Spinal cord (tissue), 10 donors: ENCODE measurements at places on chromosomes 7 and 10. TPM values are rescaled to one million over a fixed set of nuclear protein-coding genes. Genes with fewer than 3 reads are reported as not detected.

GRCh38 chr7:151550656-151551286 is 31.1 kb upstream of the RHEB start:
- no peak for DNase-seq

DNA sequence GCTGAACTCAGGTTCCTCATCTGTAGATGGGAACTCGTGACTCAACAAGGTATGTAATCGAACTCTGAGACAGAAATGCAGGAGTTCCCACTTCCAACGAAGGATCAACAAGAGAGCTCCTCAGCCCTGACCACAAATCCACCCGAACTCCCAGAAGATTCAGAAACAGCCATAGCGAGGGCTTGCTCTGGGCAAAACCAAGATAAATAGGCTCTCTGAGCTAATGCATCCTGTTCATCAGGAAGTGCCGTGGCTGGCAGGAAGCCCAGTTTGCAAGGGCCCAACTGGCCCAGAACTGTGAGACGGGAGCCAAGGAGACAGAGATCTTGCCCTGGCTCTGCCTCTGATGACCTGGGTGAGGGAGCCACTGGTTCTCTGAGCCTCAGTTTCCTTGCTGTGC is 141.7 kb upstream of the PFKP start:
- DNase-seq: no peak

DNA sequence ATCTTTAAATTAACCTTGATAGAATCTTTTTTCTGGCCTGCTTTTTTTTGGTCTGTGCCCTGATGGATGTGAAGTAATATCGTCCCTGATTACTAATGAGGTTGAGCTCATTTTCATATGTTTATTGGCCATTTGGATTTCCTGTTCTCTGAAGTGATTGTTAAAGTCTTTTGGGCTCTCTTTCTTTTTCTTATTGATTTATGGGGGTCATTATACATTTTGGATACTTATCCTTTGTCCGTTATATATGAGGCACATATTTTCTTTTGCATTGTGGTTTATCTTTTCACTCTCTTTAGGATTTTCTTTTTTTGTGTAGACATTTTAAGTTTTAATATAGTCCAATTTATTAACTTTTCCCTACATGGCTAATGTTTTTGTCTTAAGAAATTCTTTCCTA is 12.6 kb downstream of the SLK start:
- DNase-seq: no peak

DNA sequence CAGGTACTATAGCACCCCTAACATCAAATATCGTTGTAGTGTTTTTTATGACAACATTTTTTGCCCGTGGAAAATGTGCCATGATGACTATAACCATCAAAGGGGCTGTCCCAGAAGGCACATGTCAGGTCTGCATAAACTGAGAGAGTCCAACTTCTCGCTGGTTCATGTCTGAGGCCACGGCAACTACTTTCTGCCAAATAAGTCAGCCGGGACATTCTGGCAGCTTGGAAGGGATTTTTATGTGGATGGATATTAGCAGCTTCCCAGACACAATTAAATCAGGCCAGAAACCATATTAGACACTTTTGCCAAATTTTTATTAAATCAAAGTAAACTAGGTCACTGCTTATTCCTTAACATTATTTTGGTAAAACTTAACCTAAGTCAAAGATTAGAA is 477.4 kb upstream of the FZD8 start:
- DNase-seq: peak; percentile 30

- no peak for DNase-seq
These were observed 91.5 kb upstream of the SMNDC1 start for GRCh38 chr10:110396284-110396651.

DNA sequence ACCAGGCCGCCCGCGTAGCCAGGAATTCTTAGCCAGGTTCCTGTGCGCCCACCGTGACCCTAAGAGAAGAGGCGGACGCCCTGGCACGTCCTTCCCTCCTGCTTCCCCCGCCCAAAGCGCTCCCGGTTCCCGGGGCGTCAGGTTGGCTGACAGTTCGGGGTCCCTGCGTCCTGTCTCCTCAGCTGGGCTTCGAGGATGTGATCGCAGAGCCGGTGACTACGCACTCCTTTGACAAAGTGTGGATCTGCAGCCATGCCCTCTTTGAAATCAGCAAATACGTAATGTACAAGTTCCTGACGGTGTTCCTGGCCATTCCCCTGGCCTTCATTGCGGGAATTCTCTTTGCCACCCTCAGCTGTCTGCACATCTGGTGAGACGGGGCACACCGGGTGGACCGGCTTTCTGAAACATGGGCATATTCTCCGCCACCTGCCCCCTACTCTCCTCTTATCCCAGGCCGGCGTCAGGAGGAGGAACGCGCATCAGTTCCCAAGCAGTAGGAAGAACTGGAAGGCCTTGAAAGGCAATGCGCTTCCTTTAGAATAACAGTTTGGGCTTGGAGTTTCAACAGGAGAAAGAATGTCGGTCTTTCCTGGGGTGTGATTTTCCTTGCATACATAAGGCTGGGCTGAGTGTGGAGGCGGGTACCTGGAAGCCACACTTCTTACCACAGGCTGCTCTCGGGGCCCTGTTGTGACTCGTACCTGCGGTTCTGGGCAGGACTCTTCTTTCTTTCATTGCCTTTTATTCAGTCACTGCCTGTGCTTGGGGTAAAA is 728 bp downstream of the CAV2 start:
- DNase-seq: peak; percentile 36

GRCh38 chr7:43834463-43835251 is 34.7 kb downstream of the MRPS24 start:
- DNase-seq: no peak

DNA sequence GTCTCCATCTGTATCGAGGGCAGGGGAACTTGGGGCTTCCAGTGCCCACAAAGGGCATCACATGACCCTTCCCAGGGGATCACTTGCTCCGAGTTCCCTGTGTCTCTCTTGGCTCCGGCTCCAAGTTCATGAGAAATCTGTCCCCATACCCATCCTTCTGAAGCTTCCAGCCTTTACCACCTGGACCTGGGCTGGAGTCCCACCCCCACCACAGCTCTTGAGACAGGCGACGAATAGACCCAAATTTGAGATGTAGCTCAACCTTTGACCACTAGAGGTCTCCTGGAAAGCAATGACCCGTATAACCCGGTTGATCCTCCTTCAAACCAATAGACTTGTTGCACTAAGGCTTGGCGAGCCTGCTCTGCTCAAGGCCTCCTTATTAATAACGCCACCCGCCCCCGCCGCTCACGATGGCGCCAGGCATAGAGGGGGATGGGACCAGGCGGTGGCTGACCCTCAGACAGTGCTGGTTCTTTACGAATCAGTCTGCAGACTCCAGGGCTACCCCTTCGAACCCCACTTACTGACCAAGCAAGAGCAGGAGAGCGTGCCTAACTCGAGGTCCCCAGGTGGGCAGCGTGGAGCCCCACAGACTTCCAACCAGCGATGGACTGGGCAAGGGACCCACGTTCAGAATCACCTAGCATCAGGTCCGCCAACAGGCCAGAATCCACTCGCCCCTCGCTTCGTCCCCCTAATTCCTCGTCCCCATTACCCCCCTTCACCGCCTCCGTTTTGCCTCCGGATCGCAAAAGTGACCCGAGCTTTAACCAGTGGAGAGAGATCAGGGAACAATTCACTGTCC is 4.4 kb upstream of the ARID5B start:
- no peak for DNase-seq

DNA sequence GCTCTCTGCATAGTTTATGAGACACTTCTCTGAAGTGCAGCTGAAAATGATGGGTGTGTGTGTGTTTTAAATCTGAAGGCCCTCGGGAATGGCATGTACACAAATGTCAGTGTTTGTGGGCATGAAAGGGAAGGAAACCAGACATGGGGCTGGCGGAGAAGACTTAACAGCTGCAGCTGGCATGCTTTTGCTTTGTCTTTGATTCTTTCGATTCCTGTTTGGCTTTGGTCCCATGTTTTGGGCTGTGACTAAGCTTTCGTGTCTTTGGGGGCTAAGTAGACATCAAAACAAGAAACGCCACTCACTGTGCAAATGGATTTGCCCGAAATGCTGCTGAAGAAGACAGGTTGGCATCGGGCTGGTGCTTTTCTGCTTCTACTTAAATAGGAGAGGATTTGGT is 179.3 kb downstream of the PFKFB3 start:
- no peak for DNase-seq

DNA sequence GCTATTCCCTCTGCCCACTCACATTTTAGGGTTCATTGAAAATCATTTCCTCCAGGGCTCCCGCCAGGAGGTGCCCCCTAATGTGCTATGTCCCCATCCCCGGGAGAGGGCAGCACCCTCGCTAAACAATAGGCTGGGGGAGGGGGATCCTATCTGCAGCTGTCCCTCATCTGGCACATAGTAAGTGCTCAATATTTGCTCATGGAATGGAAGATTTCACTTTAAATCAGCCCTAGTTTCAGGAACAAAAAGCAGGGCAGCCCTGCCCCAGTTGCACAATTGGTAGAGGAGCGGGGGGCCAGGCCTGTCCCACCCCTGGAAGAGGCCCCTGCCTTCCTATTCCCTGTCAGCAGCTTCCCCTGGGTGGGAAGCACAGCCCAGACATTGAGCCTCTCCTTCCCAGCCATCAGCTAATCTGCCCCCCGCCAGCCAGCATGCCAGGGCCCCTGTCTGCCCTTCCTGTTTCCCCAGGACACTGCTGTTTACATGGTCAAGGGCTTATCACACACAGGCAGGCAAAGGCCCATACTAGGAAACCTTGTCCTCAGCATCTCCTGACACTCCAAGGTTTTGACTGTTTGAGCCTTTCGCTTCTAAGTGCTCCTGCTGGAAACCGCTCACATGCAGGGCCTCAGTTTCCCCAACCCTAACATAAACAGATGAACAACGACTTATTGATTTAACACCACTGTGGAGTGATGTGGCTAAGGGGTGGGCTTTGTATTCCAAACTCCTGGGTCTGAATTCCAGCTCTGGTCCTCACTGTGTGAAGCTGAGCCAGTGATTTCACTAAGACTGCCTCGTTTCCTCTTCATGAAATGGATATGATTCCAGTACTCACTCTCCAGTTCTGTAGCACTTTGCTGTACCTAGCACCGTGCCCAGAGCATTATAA is 130.7 kb upstream of the ZMIZ1 start:
- no peak for DNase-seq

DNA sequence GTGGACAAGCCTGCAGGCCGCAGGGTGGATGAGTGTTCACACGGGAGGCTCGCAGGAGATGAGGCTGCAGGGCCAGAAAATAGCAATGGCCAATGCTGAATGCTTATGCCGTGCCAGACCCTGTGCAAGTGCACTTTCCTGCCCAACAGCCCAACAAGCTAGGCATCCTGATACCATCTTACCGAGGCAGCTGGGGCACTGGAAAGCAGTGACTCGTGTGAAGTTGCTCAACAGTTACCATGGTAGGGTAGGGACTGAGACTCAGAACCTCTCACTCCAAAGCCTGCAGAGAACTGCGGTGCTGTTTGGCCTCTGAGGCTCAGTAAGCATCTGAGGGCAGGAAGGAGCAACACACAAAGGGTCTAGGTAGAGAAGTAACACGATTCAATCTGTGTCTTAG is 43.7 kb downstream of the JAZF1 start:
- no peak for DNase-seq

CFAP46 gene
- total RNA-seq: 14.3 TPM

LAMB1 gene
- 158 TPM for total RNA-seq

NYAP1 gene
- 12.6 TPM for total RNA-seq

POP7 gene
- total RNA-seq: 45.2 TPM

CALHM3 gene
- not detected for total RNA-seq
